8988T (cell line): ENCODE measurements at places on chromosomes 7 and 10.

DNA sequence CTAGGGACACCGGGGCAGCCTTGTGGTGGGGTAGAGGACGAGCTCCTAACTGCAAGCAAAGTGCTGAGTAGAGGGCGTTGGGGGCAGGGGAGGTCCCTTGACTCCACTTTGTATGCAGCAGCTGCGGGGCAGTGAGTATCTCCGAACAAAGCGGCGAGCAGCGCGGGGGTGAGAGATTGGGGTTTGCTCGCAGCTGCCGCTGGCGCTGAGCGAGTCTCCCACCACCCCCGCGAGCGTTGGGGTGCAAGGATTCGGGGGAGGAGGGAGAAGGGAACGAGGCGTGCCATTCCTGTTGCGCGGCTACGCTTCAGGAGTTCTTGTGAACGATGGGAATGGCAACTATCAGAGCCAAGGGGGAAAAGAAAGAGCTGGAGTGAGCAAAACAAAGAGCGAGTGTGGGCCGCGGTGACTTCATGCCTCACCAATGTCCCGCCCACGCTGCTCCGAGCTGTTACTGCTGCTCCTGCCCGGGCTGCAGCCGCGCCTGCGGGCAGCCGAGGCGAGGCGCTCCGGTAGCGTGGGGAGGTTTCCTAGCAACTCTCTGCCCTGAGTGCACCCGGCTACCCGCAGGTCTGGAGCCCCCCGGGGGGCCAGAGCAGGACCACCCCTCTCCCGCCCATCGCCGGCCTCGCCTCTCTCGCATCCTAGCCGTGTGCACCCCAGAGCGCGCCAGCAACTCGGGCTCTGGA lies at the start of gene ITGB8:
Gene ITGB8 (plus strand): TSS at position 662 of the 689 bp plus-strand sequence. CDS start 907 bp downstream, outside the sequence.
- DNase-seq = peak; percentile 20

- DNase-seq = no peak
These were observed 34.8 kb upstream of the PURB start for GRCh38 chr7:44920119-44920518.

DNA sequence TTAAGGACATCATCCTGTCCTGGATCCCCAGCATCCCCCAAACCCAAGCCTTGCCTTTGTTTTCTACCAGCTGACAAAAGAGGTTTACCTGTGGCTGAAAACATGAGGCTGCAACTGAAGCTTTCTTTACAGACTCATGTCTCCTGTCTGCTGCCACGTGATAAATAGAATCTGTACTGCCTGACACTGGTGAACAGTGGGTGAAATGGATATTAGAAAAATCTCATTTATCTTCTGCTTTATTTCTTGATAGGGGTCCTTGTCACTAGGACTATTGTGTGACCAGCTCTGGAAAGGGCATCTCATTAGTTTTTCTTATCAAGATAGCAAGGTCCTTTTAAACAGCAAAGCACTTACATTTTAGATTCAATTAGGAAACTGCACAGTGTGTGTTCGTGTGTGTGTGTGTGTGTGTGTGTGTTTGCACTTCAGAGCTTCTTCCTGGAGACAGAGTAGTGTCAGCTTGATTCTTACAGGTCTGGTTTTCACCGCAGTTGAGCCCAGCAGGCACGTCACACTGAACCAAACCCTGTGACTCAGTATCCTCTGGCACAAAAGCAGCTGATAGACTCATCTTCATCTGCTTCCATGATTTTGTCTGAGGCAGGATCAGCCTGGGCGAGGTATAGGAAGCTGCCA lies 373.5 kb upstream of the CELF2 start:
- DNase-seq = no peak

DNA sequence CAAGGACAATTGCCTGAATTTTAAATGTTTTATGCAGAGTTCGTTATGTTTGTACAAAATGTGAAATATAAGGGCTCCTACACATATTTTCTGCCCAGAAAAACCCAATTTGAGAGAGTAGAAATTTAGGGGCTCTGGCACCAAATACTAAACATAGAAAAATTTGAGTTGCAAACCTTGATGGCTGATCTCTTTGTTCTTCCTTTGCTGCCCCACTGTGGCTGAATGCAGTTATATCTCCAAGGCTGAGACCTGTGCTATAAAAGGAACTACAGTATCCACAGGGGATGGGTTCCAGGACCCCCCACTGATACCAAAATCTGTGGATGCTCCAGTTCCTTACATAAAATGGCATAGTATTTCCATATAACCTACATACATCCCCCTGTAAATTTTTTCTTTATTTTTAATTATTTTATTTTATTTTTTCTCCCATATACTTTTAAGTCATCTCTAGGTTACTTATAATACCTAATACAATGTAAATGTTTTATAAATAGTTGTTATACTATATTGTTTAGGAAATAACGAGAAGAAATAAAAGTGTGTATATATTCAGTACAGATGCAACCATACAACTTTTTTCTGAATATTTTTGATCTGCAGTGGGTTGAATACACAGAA lies 22.5 kb downstream of the CFAP43 start:
- DNase-seq = no peak

DNA sequence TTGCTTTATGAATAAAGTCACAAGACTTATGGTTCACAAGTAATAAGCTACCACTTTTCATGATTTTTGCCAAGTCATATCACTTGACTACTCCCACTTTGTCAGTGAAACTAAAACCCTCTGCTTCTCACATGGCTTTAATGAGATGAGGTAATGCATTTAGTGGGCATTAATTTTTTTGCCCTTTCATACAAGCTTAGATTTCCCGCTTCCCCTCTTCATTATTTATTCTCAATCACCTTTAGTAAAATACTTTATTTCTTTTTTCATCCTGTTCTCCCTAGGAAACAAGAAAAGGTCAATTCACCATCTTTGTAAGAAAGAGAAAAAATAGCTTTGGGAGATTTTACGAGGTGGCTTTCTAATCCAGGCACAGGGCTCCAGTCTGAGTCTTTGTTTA lies 109.6 kb upstream of the STARD3NL start:
- no peak for DNase-seq

DNA sequence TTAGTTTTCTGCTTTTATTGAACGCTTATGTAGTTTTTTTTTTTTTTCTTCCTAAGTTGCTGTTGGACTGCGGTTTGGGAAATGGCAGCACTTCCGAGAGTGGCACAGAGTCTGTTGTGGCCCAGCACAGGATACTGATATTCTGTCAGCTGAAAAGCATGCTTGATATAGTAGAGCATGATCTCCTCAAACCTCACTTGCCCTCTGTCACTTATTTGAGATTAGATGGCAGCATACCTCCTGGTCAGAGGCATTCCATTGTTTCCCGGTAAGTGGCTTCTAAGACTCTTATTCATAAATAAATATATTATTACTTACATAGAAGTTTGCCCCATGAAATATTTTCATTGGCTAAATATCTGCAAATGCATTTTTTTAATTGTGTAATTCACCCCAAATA lies 101.1 kb downstream of the BTAF1 start:
- no peak for DNase-seq

GRCh38 chr7:142383841-142384492 lies 126.1 kb upstream of the PRSS58 start:
- DNase-seq = no peak

DNA sequence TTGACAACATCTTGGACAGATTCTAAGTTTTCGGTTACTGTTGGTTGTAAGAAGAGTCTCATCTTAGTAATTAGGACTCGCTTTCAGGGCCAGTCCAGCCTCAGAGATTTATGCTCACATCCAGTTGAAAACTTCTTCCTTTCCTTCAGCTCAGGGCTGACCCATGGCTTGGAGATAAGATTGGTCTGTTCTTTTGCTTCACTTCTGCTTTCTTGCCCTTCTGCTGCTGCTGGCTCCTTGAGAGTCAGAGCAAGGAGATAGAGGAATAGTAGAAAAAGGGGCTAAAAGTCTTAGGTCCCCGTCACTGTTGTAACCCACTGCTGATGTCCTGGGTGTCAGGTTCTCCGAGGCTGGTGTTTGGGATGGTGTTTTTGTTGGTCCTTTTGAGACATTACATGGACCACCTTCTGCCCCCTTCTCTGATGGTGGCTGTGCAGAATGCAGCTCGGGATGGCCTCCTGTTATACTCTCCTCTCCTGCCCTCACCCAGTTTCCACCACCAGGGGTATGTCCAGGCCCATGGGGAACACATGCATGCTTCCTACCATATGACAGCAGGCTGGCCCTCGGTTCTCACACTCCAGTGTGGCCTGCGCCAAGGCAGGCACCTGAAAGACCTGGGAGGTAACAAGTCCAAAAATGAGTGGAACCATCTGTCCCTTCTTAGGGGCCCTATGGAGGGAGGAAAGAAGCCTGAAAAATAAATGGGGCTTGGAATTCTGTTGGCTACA lies 67.8 kb upstream of the PCBD1 start:
- peak; percentile 58 for DNase-seq

GRCh38 chr10:93299606-93300287 lies 182.4 kb downstream of the MYOF start:
- DNase-seq = no peak

- no peak for DNase-seq
These were observed 65.5 kb downstream of the ZRANB1 start for GRCh38 chr10:125007436-125007835.

DNA sequence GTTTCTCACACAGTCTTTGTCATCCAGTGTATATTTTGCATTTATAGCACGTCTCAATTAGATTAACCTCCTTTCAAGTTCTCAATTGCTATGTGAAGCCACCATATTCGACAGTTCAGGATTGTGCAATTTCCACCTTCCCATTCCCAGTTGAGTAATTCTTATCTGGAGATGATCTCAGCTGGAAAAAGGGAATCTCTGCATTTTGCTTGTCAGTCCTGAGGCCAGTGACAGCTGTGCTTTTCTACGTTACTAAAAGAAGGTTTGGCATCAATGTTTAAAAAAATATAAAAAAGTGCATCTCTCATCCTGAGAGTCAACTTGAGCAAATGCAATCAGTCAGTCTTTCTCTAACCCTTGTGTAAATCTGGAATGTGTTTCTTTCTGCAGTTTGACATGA lies 247.7 kb downstream of the PRKG1 start:
- no peak for DNase-seq

DNA sequence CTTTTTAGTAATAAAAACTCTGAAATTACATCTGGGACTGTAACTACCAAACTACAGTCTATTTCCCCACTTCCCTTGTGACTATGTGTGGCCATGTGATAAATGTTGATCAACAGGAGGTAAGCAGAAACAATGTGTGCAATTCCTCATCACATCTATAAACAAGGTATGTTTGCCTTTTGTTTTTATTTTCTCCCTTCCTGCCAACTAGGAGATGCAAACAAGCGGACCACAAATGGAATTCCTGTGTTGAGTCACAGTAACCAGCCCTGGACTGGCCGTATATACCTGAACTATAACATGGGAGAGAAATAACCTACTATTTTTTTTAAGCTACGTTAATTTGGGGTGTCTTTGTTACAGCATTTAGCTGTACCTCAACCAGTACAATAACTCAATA lies 52.5 kb downstream of the SCRN1 start:
- no peak for DNase-seq

GRCh38 chr7:147245274-147245673 lies 1128.7 kb downstream of the CNTNAP2 start:
- peak; percentile 7 for DNase-seq

DNA sequence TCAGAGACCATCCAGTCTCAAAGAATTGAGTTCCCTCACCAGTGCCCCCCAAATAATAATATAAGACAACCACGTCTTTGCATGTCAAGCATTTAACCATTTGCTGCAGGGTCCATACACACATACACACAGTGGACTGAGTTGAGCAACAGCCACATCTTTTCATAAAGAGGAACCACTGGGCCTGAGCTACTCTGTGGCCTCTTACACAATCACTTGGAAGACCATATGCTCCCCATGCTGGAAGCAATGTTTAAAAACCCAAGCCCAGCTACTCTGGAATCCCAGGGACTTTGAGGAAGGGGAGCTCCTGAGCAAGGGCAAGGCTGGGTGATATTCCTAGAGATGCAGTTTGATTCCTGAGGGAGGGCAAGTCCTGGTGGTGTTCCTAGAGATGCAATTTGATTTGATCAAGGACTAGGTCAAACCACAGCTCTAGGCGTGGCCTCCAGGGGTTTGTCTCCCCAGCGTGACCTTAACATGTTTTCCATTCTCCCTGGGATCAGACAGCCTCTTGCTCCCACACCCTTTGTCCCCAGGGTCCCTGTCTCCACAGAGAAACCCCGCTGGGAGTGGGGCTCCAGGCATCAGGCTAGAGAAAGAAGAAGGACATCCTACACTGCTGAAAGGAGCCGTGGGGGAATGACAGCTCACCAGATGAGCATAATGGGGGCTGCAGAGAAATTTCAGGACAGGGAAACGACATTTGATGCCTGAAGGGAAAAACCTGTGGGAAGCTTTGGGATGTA lies 376.2 kb upstream of the MGMT start:
- no peak for DNase-seq

- DNase-seq = peak; percentile 37
These were observed at the start of gene CCDC3 for GRCh38 chr10:13001041-13001886. Gene CCDC3 (minus strand): TSS chr10:13001713. CDS start chr10:13001570, 143 bp downstream.

DNA sequence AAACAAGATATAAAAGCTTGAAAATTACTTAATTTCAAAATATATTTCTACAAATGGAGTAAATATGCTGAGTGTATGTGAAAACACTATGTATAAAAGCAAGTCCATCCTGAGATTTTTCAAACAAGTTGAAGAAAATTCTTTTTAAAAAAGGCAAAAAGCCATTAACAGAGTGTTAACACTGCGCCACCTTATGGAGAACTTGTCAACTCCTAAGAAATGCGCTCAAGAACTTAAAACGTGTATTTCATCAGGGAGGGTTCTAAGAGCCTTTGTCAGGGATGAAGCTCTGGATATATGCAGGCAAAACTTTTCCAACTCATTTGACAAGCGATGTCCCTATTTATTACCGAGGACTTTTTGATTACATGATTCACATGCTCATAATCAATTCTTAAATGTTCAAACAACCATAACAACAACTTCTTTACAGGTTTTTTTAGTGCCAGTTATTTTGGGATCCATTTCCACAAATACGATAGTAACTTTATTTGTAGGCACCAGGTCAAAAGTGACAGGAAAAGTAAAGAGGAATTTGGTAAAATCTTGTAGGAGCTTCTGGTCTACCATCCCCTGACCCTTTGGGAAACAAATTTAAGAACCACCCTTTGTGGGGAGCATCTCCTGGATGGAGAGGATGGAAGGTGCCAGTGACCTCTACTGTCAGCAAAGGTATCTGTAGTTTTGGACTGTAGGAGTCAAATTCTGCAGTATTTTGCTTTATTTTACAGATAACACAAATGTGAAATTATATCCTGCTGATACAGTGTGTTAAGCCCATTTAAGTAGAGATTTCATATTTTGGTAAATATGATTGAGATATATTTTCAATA lies 23.2 kb downstream of the CALCR start:
- DNase-seq = no peak

GRCh38 chr7:127598318-127598717 lies 4.8 kb downstream of the FSCN3 start:
- peak; percentile 40 for DNase-seq

DNA sequence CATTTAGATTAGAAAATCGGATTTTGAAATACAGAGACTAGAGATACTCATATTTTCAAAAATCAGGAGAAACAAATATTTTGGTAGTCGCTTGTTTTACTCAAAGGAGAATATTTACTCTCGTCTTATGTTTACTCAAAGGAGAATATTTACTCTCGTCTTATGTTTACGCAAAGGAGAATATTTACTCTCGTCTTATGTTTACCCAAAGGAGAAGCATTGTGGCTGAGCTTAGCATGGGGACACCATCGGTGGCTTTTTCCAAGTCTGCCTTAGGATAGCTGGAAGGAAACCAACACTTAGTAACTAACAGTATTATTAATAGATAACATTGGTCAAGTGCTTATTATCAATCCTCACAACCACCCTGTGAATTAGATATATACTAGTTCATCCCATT lies 71.8 kb downstream of the SNX10 start:
- DNase-seq = no peak

GRCh38 chr10:33385015-33385414 lies 50.5 kb upstream of the NRP1 start:
- DNase-seq = no peak

GRCh38 chr10:126736727-126737126 lies 66.2 kb upstream of the C10orf90 start:
- no peak for DNase-seq
